Esophagus mucosa (tissue), 1 donor: ENCODE measurements at places on chromosomes 6 and 20.

- ATAC-seq: no peak
Observed at GRCh38 chr6:130681028-130681427, 146.2 kb upstream of the SMLR1 start.

DNA sequence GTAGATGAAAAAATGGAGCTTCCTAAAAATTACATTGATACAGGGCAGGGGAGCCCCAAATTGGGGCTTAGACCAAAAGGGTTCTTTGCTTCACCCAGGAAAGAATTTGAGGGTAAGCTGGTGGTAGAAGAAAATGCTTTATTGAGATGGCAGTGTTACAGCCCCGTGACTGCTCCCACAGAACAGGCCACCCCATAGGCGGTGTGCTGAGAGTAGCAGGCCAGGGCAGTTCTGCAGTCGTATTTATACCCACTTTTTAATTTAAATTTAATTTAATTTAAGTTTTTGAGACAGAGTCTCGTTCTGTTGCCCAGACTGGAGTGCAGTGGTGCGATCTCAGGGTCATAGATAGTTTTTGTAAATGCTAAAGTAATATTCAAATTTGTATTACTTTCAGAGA lies 265.0 kb downstream of the CDH26 start:
- ATAC-seq: no peak

GRCh38 chr6:3209114-3210023 lies 18.1 kb downstream of the TUBB2B start:
- peak; percentile 94 for ATAC-seq

DNA sequence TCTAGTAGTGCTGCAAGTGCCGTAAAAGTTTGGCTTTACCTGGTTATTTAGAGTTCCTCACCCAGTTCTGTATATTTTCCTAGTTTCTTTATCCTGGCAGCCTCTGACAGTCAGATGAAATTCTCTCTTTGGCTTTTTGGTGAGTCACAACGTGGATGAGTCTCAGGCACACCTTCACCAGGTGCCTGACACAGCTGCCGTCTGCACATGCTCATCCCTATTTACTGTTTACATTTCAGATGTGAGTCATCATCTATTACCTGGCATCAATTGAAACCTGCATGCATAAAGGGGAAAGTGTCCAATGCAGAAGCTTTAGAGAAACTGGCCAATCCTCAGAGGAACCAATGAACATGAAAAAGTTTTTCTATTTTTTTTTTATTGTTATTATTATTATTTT lies 33.3 kb upstream of the ADGRF4 start:
- ATAC-seq: peak; percentile 97

GRCh38 chr6:100235631-100236030 lies 229.1 kb downstream of the SIM1 start:
- ATAC-seq: no peak

GRCh38 chr6:42440778-42441696 lies 10.7 kb downstream of the TRERF1 start:
- ATAC-seq: no peak

- no peak for ATAC-seq
Observed at GRCh38 chr6:166744223-166745134, 117.4 kb upstream of the RPS6KA2 start.

DNA sequence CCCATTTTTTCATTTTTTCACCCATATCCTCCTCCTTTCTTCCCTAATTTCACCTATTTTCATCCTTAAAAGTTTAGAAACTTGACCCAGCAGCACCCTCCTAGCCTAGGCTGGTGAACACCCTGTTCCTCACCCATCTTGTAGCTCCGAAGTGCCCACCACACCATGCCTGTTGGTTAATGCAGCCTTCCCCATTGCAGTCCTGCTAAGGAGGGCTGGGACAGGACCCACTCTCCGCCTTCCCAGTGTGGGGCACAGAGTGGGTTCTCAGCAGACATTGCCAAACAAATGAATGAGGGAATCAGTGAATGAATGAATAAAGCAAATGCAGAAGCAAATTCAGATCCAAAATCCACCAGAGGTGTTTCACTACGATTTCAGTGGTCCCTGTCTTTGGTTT lies 45.7 kb downstream of the CTCFL start:
- no peak for ATAC-seq

DNA sequence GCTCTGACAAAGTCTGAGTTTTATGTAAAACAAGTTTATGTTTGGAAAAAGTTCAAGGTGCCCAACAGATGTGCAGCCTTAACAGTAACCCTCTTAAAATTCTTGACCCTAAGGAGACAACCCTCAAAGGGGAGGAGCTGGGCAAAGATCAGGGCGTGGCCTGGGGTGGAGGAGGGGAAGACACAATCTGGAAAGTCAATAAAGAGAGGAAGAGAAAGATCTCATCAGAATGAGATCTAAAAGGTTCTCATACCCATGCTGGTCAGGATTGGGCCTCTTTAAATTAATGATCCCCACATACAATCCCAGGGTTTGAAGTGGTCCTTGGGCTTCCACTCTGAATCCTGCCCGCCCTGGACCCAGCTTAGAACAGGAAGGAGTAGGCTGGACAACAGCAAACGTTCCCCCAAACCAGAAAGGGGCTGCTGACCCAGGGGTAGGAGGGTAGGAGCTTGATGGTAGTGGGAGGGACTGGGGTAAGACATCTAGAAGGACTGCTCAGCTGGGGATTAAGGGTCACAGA lies 33.0 kb downstream of the FOXP4 start:
- ATAC-seq: no peak

DNA sequence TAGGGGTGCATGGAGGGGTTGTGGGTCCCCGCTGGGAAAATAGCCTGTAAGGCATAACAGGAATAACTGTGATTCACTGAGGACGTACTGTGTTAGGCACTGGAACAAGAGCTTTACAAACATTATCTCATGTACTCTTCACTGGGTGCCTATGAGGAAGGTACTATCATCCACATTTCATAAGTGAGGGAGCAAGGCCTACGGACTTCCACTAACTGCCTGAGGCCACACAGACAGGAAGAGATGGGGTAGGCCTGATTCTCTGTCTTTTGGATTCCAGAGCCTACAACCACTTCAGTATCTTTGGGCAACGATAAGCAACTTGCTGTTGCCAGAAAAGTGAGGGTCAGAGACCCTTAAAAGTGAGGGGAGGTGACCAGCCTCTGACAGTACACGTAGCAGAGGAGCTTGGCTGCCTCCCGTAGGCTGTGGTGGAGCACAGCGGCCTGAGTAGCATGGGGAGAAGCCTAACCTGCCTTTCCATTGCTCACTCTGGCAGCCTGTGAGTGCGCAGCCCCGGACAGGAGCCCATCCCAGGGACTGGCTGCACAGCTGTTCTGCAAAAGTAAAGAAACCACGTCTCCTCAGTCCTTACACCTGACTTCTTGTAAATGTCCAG lies 30.4 kb downstream of the PSMB1 start:
- peak; percentile 64 for ATAC-seq

GRCh38 chr20:54650052-54650719 lies 174.8 kb downstream of the DOK5 start:
- ATAC-seq: no peak

- no peak for ATAC-seq
Observed at GRCh38 chr6:164991573-164991972, 317.8 kb downstream of the C6orf118 start.

DNA sequence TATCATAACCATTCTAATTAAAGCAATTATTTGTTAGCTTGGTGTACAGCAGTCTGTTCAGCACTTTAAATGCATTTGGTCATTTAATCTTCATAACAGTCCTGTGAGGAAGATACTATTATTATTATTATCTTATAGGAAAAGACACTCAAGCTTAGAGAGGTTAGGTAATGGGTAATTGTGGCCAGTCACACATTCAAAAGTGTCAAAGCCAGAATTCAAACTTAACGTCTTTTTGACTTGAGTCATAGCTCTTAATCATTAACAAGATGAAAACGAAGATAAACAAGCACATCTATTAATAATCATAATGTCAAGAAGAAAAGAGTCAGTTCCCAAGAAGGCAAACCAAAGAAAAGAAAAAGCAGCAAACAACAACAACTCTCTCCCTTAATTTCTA lies 251.0 kb downstream of the SYNE1 start:
- ATAC-seq: no peak

DNA sequence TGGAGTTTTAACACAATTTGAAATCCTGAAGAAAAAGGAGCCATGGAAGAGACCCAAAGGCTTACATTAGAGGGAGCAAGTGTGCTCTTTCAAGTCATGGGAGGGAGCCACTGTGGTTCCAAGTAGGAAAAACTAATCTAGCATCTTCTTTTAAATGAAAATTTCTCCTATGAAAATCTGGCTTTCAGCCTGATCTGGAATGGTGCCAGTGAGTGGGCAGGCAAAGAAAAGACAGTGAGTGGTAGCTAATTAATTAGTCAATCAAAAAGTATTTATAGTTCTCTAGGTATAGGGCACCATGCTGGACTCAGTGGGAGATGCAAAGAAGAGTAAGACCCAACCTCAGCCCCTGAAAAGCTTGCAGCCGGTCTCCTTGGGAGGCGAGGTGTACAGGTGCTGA lies 21.9 kb downstream of the CAP2 start:
- no peak for ATAC-seq

- no peak for ATAC-seq
Observed at GRCh38 chr6:158769771-158770432, 49.3 kb downstream of the EZR start.

- peak; percentile 50 for ATAC-seq
Observed at GRCh38 chr6:160420969-160421556, 72.9 kb downstream of the SLC22A3 start.
